ENCODE measurements at places on chromosomes 4 and X. TPM values are rescaled to one million over a fixed set of nuclear protein-coding genes. Genes with fewer than 3 reads are reported as not detected.

TACR3 gene
- not detected for total RNA-seq

DGAT2L6 gene
- total RNA-seq = not detected

NFKB1 gene
- 29.1 TPM for total RNA-seq

AMBN gene
- not detected for total RNA-seq

NDST3 gene
- not detected for total RNA-seq

GPR143 gene
- total RNA-seq = under 0.01 TPM

ZNF157 gene
- total RNA-seq = 0.28 TPM

ZFP42 gene
- 0.58 TPM for total RNA-seq

SLC2A9 gene
- total RNA-seq = 2.1 TPM

FGB gene
- not detected for total RNA-seq

CACNA1F gene
- not detected for total RNA-seq

PRRG3 gene
- total RNA-seq = not detected

STX18 gene
- total RNA-seq = 22.2 TPM

SLC6A14 gene
- not detected for total RNA-seq

RBM46 gene
- total RNA-seq = not detected

Data from regular cardiac myocyte (primary cell).